Caco-2 (cell line): ENCODE measurements at places on chromosomes 5 and 9.
A peak's percentile ranks its signal among the peaks of the same experiment; 100 is the strongest.

DNA sequence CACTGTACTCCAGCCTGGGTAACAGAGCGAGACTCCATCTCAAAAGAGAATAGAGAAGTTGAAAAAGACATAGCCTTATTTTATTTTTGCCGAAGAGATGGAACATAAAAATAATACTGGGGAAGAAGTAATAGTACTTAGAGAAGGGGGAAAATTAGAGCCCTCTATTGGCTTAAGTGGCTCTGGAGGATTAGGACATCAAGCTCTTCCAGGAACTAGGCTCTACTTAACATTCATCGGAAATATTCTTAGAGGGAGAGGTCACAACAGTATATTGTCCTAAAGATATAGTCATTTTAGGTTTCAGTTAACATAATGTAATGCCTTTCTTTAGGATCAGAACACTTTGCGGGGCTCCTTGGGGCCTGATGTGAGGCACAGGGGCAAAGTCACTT lies 86.0 kb upstream of the PLPP1 start:
- DNase-seq, result no peak

GRCh38 chr5:106780355-106780754 lies 890.4 kb downstream of the EFNA5 start:
- no peak for DNase-seq

GRCh38 chr5:1461396-1461795 lies 16.2 kb upstream of the SLC6A3 start:
- no peak for DNase-seq

DNA sequence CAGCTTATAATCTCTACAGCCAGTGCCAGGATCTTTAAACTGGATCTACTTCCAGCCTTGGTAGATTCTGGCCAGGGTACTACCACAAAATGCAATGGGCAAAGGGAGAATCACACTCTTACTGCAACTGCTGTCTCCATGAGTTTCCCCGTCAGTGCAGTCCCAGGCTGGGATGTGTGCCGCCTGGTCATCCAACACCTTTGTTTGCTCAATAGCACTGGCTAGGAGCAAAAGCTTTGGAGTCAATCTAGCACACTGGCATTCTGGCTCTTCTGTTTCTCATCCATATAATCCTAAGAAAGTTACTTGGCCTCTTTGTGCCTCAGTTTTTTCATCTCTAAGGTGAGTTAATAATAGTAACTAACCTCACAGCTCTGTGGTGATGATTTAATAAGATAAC lies 96.9 kb downstream of the FBN2 start:
- DNase-seq, result no peak

DNA sequence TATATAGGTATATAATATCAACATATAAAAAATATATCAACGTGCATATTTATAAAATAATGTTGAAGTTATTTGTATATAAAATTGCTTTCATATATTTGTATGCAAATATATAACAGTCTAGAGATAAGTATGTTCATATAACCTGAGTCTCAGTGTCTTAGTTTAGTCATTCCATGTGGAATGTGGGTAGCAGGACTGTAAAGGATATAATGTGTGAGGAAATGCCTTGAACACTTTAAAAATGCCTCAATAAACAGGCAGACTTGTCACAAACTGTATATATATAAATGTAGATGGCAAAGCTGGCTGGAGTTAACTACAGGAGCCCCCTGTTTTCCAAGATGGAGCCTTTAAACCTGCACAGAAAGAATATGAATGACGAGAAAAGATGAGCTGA lies 48.4 kb downstream of the CCDC125 start:
- no peak for DNase-seq

GRCh38 chr9:12863618-12864017 lies 88.8 kb downstream of the LURAP1L start:
- no peak for DNase-seq

GRCh38 chr5:96340357-96340756 lies 92.7 kb downstream of the PCSK1 start:
- DNase-seq, result no peak

GRCh38 chr9:113590991-113591898 lies 127.7 kb downstream of the RGS3 start:
- peak; percentile 75 for DNase-seq

DNA sequence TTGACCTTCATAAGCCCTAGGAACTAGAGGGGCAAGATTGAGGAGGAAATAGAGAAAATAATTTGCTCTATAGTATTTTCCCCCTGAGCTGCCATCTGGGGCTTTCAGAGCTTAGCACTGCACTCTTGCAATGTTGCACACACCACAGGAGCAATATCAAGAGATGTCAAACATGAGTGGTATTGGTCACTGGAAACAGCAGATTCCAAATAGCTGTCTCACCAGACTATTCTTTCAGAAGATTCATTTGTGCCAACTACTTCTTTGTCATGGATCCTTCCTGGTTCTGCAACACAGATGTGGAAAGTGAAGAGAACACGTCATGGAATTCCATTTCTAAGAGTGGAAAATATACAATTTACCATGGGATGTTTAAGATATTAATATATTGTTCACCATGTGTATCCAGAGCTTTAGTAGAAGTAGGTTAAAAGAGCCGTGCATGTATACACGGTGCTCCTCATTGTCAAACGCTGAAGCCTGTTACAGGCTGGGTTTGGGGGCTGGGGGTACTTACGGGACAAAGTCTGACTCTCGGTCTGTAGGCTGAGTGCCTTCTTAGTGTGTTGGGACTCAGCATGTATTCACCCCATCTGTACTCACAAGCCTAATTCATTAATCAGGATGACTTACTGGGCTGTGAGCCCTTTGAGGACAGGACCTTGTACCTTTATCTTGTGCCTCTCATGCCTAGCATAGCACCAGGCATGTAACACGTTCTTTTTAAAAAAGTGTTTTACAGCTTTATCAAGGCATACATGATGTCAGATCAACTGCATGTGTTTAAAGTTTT lies 31.4 kb upstream of the GDNF start:
- DNase-seq, result no peak

- no peak for DNase-seq
Measured at GRCh38 chr5:82985763-82986162, 91.4 kb downstream of the TMEM167A start.

DNA sequence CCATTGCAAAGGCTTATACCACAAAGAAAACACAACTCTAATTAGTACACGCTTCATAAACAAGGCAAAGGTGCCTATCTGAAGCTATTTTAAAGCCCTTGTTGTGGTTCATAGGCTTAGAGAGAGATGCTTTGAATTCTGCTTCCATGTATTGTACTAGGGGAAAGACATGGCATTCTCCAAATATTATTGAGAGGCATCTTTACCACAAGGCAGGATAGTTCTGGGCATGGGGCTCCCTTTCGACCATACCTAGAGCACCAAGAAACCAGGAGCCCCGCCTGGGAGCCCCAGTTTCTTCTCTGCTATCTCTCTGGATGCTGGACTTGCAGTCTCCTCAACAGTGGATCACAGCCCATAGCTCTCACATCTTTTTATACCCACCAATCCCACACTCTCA lies 93.7 kb downstream of the NFIB start:
- DNase-seq, result no peak

GRCh38 chr5:14266171-14266570 lies 123.0 kb downstream of the TRIO start:
- DNase-seq, result no peak

GRCh38 chr5:129820-130219 lies 37.9 kb downstream of the PLEKHG4B start:
- no peak for DNase-seq

GRCh38 chr5:40653221-40654022 lies 26.3 kb upstream of the PTGER4 start:
- no peak for DNase-seq

GRCh38 chr5:149381986-149382338 lies 2.9 kb upstream of the IL17B start:
- DNase-seq, result peak; percentile 79

DNA sequence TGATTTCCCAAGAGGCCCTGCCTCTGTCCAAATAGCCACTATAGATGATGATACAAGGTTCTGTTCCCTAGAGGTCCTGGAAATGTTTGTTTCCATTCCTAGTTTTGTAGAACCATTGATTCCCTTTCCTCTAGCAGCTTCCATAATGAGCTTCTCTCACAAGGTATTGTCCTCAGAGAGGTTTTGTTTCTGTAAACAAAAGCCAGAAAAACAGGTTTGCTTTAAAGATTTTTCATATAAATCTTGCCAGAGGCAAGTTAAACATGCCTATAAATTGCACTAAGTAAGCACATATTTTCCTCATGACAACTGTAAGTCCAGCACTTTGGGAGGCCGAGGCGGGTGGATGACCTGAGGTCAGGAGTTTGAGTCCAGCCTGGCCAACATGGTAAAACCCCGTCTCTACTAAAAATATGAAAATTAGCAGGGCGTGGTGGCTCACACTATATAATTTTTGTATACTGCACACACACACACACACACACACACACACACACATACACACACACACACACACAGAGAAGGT lies 1787.7 kb downstream of the EFNA5 start:
- no peak for DNase-seq

GRCh38 chr9:29422438-29422837 lies 1849.2 kb upstream of the C9orf72 start:
- DNase-seq, result no peak

GRCh38 chr5:74081126-74081525 lies 455.1 kb downstream of the ARHGEF28 start:
- DNase-seq, result no peak

GRCh38 chr5:98428806-98429205 lies 344.7 kb upstream of the RGMB start:
- no peak for DNase-seq

DNA sequence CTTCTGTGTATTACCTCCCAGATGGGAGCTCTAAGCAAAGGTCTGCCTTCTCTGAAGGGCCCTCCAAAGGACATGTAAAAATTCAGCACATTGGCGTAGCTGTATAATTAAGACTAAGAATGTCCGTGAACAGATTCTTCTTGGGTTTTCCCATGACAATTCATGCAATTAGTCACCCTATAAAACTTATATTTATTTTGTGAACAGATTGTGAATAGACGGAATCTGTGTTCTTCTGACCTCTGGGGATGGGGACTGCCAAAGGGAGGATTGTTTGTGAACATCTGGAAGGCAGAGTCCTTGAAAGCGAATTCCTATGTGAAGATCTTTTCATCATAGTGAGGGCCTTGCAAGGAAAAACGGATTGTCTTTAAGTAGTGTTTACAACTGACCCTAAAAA lies 111.3 kb downstream of the EGFLAM start:
- no peak for DNase-seq

GRCh38 chr5:181084621-181085195 lies 44.6 kb downstream of the BTNL9 start:
- DNase-seq, result no peak

GRCh38 chr5:160470437-160471361 lies 49.0 kb downstream of the PTTG1 start:
- no peak for DNase-seq

DNA sequence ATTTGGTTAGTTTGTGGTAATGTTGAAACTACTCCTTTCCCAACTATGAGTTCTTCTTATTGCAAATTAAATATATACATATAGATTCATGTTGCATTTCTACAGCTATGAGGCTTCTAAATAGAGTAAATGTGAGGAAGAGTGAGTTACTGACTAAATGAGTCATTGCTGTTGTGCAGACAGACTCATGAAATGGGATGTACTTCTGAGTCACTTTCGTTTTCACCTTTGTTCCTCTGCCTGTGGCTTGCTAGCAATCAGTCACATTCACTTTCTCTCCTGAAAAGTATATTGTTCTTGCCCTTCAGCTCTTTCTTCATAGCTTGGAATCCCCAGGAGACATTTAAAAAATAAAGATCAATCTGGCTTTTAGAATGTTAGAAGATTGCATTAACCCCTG lies 295.5 kb upstream of the SMC2 start:
- DNase-seq, result no peak

- no peak for DNase-seq
Measured at GRCh38 chr9:3740690-3741419, 215.1 kb upstream of the RFX3 start.

DNA sequence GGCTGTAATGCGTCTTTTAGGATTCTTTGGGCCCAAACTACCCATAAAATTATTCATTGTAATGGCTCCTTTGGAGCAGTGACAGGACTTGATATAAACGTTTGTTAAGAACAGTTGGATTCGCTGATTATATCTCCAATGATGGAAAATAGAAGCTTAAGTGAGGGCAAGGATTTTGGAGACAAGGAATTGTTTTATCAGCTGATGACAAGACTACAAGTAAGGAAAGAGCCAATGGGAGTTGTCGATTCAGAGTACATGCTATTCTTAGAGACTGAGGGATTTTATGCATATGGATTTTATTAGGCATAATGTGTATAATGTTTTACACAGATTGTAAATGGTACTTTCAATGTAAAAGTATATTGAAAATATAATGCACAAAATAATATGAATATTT lies 425.5 kb upstream of the RIOK2 start:
- DNase-seq, result no peak

GRCh38 chr9:114516913-114517312 lies 11.6 kb upstream of the WHRN start:
- DNase-seq, result no peak

GRCh38 chr9:5563886-5564285 lies 53.6 kb downstream of the PDCD1LG2 start:
- no peak for DNase-seq
